Stimulated activated naive CD8-positive, alpha-beta T cell treated with anti-CD3 and anti-CD28 coated beads, Interleukin-15, amount 100 ng/mL, for 72 hours (primary cell): ENCODE measurements at places on chromosomes 5 and 9.

GRCh38 chr5:148107608-148108007, 43.8 kb downstream of the SPINK5 start:
- DNase-seq: no peak

- no peak for DNase-seq
These were observed 133.5 kb downstream of the FAM114A2 start for GRCh38 chr5:153905219-153905618.

GRCh38 chr9:136995362-136995761, 1.0 kb downstream of the CLIC3 start:
- no peak for DNase-seq

GRCh38 chr5:80057921-80058320, 22.8 kb downstream of the THBS4 start:
- no peak for DNase-seq

DNA sequence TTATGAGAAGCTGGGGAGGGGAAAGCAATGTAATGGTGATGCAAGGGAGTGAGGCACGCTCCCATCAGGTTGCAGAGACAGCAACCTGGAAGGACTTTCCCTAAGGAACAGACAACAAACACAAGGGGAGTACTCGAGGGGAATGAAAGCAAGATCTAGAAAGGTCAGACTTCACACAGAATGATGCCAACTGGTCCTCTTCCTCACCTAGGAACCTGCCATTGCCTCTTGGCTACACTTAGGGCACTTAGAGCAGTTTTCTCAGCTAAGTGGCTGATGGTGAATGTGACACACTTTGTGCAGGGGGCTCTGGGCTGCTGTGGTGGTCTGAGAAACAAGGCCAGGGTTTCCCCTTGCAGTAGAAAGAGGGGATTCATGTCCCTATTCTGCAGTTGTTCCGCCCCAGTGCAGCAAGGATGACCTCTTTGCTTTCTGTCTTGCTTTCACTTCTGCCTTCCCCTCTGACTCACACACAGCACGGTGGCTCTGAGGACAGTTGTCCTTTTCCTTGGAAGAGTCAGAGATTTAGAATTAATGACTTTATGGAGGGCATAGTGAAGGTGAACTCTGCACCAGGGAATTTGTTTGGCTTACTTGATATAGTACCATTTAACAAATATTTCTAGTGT, 394.0 kb upstream of the KLF4 start:
- DNase-seq: no peak

- DNase-seq: no peak
These were observed 1058.7 kb upstream of the WWC1 start for GRCh38 chr5:167232675-167233311.

DNA sequence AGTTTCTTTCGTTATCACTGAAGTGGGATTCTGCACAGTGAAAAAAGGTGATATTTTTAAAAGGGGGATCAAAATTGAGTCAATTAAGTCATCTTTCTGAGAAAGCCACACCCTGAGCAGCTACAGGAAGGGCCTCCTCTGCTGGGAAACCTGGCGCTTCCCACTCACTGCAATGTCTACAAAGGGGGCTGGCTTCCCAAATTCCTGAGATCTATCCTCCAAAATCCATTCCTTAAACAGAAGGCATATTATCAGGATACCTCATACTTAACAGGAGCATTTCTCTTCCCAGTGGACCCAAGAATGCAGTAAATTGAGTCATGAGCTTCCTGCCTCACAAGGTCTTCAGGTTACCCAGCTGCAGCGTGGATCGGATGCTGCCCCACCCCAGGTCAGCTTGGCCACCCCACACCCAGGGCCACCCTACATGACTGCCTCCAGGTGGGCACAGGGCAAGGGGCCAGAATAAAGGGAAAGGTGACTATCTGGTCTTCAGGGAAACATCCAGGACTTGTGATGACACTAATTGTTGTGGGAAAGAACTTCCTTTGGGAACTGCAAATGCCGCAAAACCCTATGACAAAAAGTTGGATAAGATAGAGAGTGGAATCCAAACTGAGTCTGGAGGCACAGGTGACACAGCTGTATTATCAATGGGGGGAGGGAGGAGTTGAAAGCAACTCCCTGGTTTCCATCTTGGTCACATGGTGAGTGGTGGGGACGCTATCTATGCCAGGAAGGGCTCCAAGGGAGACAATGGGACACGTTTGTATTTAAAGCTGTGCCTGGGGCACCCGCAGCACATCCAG, 42.3 kb downstream of the ROR2 start:
- DNase-seq: no peak

DNA sequence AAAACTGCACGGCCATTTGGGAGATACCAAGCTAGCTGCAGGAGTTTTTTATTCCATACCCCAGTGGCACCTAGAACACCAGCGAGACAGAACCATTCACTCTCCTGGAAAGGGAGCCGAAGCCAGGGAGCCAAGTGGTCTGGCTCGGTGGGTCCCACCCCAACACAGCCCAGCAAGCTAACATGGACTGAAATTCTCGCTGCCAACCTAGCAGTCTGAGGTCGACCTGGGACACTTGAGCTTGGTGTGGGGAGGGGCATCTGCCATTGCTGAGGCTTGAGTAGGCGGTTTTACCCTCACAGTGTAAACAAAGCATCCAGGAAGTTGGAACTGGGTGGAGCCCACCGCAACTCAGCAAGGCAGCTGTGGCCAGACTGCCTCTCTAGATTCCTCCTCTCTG, 108.9 kb upstream of the CHD1 start:
- DNase-seq: no peak

- DNase-seq: no peak
These were observed 293.0 kb downstream of the CDH12 start for GRCh38 chr5:22560147-22560546.

- DNase-seq: no peak
These were observed 44.7 kb upstream of the SLC27A6 start for GRCh38 chr5:128920345-128921215.

DNA sequence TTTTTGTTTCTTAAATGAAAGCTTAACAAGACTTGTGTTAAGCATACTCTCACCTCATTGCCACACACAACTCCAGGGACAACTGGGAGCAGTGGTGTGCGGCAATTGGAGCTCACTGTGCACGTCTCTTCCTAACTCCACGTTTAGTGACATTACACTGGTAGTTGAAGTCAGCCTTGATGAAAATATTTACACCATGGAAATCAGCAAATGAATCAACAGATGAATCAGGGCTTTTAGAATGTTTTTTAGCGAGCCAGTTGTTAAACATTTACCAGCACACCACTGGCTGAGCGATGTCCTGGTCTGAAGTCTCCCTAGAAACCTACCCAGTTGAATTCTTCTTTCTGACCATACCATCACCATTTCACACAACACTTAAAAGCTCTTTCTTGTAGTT, 67.3 kb downstream of the KLHL3 start:
- DNase-seq: no peak

DNA sequence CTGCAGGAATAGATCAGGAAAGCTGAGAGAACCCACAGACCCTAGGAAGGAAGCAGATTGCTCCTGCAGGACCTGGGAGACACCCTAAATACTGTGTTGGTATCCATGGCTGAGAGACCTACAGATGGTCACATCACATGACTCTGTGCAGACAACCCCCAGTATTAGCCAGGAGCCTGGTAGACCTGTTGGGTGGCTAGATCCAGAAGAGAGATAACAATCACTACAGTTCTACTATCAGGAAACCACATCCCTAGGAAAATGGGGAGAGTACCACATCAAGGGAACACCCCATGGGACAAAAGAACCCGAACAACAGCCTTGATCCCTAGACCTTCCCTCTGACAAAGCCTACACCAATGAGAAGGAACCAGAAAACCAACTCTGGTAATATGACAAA, 24.2 kb upstream of the MELK start:
- no peak for DNase-seq

DNA sequence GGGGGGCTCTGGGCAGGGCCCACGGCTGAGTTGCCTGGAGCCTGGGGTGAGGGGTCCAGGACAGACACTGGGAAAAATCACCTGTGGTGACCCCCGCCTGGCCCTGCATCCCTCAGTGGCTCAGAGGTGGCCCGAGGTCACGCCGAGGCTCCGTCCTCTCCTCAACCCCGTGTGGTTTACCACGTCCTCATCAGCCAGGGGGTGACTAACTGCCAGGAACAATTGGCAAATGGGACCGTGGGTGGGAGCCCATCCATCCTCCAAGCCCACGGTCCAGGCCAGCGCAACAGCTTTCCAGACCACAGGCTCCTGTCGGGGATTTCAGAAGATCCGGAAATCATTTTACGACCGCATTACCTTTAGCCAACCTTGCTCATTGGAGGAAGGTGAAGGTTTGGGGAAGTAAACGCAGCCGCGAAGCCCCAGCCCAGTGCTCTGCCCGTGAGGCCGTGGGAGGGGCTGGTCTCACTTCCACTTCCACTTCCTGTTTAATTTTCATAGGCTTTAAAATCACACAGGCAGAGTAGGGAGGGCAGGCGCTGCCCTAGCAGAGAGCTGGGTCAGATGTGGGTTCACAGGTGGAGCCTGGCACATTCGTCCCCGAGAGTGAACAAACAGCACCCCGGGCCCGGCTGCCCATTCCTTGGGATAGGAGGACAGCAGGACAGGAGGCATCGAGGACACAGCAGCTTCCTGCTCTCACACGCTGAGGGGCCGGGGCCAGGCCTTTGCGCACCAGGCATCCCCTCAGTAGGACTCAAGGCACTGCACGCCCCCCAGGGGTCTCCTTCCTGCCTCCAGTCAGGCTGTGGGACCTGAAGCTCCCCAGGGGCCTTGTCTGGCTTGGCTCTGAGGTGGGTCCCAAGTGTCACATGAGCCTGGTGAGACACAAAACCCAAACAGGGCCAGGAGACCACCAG, 19.8 kb upstream of the SLC9A3 start:
- DNase-seq: no peak

DNA sequence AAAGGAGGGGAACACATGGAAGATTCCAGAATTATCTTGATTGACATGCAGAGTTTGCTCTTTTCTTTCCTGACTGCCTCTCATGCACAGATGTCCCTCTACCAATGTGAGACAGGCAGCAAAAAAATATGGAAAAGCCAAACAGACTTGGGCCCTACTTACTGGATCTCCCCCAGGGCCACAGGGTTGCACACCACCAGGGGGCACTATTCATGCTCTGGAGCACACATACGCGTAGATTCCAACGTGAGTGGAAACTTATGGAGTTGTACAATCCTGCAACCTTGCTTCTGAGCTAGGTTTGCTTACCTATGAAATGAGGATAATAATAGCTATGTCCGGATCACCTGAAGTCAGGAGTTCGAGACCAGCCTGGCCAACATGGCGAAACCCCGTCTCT, 319.5 kb downstream of the ARHGEF28 start:
- no peak for DNase-seq

GRCh38 chr5:172849606-172850453, 15.8 kb downstream of the ERGIC1 start:
- DNase-seq: no peak

DNA sequence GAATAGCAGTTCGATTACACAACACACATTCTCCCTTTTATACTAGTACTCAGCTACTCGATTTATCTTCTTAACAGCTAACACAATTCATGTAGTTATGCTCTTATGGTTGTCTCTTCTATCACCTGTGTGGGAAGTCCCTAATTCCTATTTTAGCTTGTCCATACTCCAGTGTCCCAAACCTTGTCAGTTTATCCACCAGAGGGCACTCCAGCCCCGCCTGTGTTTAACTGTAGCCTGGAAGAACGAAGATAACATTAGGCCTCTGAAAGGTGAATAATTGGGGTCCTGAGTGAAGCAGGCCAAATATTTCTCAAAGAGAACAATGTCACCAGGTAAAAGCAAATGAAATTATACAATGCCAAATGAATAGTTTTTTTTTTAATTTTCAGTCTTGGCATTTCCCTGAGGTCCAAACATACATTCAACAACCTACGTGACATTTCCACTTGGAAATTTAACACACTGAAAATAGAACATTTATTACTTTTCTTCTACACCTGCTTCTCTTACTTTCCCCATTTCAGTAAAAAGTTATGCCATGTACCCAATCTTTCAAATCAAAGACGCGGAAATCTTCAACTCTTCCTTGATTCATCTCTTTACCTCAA, 560.7 kb downstream of the HTR1A start:
- peak; percentile 26 for DNase-seq

DNA sequence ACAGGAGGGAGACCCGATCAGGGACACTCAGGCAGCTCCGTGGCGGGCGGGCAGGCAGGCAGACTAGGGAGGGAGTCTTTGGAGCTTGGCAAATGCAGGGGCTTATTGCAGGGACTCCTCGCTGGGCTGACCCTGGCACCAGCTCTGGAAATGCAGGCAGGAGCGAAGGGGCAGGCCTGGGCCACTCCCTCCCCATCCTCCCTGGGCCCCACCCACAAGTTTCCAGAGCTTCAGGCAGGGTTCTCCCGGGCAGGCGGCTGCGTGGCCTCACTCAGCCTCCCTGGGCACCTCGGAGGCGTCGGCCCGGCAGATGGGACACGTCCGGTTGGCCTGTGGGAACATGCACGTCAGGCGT, 8.5 kb downstream of the RNF44 start:
- no peak for DNase-seq

- DNase-seq: no peak
These were observed 247.6 kb upstream of the ACO1 start for GRCh38 chr9:32136700-32137339.

DNA sequence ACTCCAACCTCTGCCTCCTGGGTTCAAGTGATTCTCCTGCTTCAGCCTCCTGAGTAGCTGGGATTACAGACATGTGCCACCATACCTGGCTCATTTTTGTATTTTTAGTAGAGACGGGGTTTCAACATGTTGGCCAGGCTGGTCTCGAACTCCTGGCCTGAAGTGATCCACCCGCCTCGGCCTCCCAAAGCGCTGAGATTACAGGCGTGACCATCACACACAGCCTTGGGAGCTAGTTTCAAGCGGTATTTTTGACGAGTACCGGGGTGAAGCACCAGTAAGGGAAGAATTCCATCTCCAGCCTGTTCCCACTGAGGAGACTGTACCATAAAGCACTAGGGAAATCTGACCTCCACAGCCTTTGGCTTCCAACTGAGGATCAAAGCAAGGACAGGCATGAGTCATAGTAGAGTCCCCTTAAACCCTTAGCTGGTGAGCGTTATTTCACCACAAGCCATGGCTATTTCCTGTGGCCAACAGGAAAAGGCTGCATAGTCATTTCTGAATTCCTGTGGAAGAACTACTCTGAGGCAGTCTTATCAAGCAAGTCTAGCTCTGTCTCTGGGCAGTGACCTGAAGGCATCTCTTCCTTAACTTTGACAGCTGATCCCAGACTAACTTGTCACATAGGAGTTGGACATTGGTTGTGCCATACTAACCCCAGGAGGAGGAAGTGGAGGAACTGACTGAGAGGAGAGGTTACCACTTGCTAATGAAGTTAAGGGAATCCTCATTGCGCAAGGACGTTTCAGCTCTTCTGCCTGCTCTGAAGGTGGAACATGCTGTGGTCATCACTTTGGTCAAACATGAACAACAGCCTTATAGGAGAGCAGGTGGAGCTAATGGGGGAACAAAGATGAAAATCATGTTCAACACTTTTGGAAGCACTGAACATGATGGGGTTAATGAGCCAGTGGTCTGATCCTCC, 85.8 kb upstream of the DMRT1 start:
- DNase-seq: peak; percentile 30

DNA sequence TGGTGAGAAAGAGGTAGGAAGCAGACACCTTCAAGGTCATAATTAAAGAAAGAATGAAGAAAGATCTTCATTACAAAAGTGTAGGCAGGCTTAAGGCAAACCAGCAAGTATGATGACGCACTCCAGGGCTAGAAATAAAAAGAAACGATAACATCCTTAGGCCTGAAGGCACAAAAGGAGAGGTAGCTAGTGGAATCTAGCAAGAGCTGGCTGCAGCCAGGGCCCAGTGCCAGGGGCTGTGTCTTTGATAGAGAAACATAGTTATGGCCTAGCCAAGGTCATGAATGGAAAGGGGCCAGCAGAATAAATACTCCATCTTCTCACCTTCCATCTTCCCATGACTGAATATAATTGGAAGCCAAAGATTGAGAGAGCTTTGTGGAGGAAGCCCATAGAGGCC, 6.8 kb upstream of the SH3TC2 start:
- DNase-seq: no peak
